ENCODE measurements at places on chromosomes 3 and 15.

- peak; percentile 53 for DNase-seq
Measured at GRCh38 chr15:88897456-88898194, 2.3 kb upstream of the HAPLN3 start.

- DNase-seq: no peak
Measured at GRCh38 chr3:107969994-107970819, 120.6 kb downstream of the CD47 start.

DNA sequence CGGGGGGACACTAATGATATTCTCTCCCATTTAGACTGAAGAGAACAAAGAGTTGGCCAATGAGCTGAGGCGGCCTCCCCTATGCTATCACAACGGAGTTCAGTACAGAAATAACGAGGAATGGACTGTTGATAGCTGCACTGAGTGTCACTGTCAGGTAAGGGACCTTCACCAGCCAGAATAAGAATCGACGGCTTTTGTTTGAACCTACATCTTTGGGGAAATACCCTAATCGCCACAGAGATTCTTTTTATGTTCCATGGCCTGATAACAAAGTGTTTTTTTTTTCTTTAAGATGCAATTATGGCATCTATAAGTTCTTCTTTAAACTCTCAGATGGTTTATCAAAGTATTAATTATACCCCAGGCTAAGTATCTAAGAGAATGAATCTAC is 3.4 kb downstream of the THBS1 start:
- no peak for DNase-seq

DNA sequence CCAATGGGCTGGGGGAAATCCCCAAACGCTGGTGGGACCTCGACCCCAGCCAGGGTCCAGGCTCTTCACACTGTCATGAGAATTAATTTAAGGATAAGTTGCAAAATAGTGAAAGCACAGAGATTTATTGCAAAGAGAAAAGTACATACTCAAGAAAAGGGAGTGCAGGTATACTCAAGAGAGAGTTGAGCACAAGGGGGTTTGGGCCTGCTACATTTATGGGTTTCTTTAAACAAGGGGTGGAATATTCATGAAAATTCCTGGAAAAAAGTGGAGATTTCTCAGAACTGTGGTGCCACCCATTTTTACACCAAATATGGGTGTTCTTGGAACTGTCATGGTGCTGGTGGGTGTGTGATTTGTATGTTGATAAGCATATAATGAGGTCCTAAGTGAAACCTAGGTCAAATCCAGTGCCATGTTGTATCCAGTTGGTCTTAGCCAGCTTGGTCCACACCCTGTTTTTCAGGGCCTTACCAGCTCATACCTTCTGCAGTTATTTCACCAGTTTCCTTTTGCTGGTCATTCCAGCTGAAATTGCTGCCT is 32.6 kb upstream of the NEO1 start:
- DNase-seq: no peak

DNA sequence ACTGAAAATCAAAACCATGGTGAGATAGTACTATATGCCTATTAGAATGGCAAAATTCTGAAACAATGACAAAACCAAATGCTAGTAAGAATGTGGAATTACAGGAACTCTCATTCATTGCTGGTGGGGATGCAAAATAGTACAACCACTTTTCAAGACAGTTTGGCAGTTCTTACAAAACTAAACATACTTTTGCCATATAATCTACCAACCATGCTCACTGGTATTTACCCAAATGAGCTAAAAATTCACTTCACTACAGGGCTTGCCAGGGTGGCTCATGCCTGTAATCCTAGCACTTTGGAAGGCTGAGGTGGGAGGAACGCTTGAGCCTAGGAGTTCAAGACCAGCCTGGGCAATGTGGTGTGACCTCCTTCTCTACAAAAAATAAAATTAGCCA is 40.0 kb downstream of the MYO9A start:
- DNase-seq: no peak

- DNase-seq: no peak
Measured at GRCh38 chr3:45165497-45166283, 19.5 kb upstream of the CDCP1 start.

DNA sequence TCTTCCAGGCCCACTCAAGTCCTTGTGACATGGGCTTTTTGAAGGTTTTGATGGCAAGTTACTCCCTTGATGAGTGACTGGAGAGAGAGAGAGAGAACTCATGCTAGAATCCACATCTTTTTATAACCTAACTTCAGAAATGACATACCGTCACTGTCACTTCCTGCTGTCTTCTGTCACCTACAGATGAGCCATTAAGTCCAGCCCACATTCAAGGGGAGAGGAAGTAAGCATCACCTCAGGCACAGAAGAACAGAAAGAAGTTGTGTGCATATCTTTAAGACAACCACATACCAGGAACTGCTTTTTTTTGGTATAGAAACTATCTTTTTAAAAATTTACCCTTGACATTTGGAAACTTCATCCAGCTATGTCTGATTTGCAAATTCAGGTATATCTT is 16.6 kb upstream of the TXNRD3 start:
- no peak for DNase-seq

DNA sequence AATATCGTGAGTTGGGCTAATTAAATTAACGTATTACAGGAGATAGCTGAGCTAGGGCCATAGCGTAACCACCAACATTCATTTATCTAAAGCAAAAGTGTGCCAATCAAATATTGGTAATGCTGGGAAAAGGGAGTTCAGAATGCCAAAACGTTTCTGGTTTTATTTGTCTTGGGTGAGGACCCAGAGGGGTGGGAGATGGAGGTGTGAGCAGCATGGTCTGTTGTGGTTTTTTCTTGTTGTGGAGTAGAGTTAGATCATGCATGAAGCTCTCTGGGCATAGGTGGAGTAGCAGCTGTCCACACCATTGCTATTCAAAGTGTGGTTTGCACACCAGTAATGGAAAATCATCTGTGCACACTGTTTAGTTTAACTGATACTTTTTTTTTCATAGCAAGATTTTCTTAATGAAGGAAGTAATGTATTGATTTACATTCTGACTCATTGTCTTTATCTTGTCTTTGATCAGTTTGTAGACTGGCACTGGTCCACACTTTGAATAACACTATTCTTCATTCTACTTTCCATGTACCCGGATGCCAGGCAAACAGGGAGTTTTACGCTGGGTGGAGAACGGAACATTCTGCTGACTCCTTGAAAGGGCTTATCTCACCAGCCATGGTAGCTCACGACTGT is 50.8 kb upstream of the CRTC3 start:
- DNase-seq: no peak

GRCh38 chr3:13080591-13080990 is 7.4 kb upstream of the IQSEC1 start:
- DNase-seq: no peak

GRCh38 chr3:3902161-3902560 is 102.9 kb downstream of the LRRN1 start:
- no peak for DNase-seq

GRCh38 chr15:28252831-28253230 is 69.1 kb downstream of the HERC2 start:
- no peak for DNase-seq

DNA sequence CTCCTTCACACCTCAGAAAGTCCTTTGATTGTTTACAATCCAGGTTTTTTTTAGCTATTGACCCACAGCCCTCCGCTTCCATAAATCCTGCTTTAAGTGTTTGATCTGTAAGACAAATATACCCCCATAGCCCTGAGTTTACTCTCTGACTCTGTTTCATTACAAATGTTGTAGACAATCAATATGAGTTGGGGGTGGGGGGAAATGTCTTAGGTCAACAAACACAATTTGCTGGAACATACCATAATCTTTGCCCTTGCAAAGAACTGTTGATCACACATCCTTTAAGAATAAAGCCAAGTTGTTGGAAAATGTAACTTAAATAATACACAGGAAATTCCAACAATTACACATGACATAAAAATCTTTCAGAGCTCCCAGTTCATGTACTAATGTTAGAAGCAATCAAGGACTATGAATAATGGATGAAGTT is 301.8 kb upstream of the SEMA6D start:
- DNase-seq: no peak

GRCh38 chr15:43974852-43975251 is 148.1 kb downstream of the WDR76 start:
- no peak for DNase-seq

DNA sequence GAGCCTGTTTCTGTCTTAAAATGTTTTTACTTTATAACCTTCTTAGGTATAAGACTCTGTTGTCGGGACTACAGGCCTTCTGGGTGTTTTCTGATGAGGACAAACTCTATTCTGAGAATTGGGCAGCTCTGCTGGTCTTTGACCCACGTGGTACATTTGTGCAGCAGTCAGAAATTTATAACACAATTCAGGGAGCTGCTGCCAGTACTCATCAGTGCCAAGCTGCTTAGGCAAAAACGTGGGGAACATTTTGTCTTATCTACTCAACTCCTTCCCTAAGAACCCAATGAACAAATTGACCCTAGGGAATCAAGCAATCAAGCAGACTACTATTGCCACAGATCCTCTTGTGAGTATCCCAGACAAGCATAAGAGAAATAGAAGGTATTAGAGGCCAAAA is 180.7 kb upstream of the PDZRN3 start:
- no peak for DNase-seq

- peak; percentile 80 for DNase-seq
Measured at GRCh38 chr3:126134219-126134975, 46.0 kb downstream of the ALDH1L1 start.

- DNase-seq: no peak
Measured at GRCh38 chr15:31528846-31529245, 202.2 kb downstream of the KLF13 start.

- no peak for DNase-seq
Measured at GRCh38 chr3:160616716-160617115, 51.3 kb upstream of the KPNA4 start.

DNA sequence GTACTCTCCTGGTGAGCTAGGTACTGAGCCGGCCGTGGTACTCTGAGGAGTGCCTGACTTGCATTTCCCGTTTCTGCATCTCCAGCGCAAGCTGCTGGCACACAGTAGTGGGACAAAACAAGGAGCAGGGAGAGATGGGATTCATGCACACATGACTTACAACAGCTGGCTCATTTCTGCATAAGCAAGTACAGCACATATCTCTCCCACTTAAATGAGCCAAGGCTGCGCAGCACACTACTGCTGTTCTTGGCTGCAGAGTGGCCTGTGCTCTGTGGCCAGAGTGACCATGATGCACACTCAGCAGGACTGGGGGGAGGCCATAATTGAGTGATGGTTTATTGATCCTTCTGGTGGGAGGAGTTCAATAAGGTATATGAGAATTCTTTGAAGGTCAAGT is 59.2 kb upstream of the ABHD17C start:
- DNase-seq: no peak

DNA sequence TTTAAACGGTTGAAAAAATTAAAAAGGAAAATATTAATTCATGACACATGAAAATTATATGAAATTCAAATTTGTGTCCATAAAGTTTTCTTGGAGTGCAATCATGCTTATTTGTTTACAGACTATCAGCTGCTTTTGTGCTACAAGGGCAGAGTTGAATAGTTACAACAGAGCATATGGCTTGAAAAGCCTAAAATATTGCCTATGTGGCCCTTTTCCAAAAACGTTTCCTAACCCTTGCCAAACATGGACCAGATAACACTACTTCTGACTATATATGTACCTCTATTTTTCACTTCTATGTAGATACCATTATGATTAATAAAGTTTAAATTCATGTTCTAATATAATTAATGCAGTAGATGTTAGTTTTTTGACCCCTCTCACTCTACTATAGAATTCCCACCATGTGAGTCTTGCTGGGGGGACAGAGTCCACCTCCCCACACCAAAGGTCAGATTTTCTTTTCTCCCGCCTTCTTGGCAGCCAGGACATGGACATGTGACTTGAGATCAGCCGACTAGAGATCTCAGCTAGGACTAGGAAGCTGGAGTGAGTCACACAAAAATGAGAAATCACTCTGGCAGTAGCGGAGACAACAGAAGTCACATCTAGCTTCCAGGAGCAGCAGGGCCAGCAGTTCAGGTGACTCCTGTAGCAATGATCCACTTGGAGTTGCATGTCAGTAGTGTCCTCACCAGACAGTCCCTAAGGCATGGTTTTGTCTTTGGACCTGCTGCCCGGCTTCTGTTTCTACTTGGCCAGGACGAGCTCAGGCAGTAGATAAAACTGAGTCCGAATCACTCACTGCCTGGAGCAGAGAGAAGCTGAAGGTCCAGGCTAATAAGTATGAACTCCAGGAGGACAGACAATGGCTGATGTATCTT is 22.4 kb downstream of the CIAO2A start:
- DNase-seq: no peak

- no peak for DNase-seq
Measured at GRCh38 chr15:33393546-33393945, 82.8 kb downstream of the RYR3 start.

DNA sequence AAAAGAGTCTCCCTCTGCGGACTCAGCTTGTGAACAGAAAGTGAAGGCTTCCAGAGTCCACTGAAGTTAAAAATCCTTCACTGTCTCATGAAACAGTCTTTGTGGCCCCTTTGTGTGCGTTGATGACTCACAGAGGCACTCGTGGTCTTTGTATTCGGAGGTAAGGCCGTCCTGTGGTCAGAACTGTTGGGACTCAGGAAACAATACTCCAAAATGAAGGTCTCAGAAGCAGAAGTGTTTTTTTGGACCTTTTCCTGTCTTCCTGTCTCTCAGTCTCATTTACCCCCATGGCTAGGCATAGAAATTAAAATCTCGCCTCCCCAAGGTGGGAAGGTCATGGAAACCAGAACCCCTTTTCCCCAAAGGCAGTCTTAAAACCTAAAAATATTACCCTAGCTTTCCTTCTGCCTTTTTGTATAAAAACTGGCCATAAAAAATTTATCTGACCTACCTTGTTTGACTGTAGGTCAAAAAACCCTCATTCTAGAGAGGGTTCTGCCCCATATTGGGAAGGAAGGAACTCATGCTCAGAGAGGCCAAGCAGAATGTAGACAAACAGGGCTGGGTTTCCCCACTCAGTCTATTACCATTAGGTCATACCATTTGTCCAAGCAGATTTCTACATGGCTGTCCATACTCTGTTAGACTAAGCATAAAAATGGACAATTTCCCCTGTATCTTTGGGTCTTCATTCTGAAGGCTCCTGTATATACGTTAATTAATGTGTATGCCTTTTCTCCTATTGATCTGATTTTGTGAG is 19.1 kb upstream of the EPB42 start:
- no peak for DNase-seq

DNA sequence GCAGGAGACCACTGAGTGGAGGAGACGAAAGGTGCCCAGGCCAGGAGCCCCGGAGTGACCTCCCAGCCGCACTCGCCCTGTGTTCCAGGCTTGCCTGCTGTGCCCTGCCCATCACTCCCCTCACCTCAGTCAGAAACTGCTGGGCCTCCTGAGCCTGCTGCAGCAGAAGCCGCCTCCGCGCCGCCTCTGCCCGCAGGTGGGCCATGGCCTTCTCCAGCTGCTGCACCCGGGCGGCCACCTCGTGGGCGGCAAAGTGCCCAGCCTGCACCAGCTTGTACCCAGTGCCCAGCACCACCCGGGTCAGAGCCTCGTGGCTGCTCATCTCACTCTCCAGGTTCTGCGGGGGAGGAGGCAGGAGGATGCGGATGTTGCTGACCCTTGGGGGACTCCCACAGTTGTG is 17.6 kb downstream of the PLA2G4B start:
- DNase-seq: no peak
